Right hindlimb (tissue), 1 donor: ENCODE measurements at places on chromosomes 5 and 9.

DNA sequence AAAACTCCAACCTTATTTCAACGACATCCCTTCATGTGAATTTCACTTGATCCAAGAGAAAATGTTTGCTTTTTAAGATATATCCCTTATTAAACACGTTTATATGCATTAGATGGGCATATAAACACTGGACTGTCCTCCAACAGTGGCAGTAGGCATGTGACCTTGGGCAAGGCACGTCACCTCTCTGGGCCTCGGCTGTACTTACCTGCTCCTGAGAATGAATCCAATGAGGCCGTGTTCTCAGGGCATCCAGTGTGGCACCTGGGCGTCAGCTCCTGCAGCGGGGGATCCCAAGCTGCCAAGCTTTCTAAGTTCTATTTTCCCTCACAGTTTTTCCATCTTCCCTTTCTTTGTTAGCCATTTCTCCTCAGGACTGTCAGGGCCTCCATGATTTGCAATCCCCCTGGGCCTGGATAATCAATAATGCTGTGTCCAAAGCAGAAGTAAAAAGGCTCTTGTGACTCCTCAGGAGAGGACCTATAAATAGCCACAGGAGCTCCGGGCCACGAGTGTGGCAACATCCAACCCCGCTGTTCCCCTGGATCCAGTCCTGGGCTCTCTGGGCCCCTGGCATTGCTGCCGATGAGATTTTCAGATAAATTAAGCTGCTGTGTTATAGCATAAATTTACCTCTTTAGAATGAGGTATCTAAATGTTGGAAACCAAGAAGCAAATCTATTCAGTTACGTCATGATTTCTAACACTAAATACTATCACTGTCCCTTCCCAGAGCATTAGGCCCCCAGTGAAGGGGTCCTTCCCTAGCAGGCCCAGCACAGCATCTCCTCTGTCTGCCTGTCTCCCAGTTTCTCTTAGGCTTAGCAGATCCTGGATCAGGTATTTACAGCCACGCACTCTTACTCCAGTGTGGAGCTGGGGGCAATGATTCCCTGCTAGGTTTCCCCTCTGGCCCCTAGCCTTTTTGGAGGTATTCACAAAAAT lies 76.8 kb downstream of the PTPN3 start:
- no peak for DNase-seq

- no peak for DNase-seq
Measured at GRCh38 chr5:149264439-149265067, 7.1 kb upstream of the AFAP1L1 start.

- no peak for DNase-seq
Measured at GRCh38 chr5:64163135-64163534, 2.5 kb upstream of the RNF180 start.

DNA sequence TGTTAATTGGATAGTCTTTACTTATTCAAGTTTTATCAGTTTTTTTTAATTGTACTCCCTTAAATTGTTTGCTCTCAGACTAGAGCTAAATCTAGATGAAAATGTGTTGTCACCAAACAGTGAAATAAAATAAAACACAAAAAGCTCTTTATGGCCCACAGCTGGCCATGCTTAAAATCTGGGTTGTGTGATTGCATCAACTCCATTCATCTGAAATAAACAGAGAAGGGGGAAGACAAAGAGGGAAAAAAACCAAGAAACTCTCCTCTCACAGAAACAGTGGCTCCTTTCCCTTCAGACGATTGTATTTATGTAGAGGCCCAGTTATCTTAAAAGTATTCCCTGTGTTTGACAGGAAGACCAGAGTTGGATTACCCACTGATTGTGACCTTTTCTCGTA lies 422.4 kb downstream of the IRX1 start:
- DNase-seq, result no peak

- no peak for DNase-seq
Measured at GRCh38 chr9:123656565-123656964, 273.4 kb downstream of the DENND1A start.

GRCh38 chr9:80866576-80867227 lies 822.6 kb downstream of the TLE1 start:
- no peak for DNase-seq

DNA sequence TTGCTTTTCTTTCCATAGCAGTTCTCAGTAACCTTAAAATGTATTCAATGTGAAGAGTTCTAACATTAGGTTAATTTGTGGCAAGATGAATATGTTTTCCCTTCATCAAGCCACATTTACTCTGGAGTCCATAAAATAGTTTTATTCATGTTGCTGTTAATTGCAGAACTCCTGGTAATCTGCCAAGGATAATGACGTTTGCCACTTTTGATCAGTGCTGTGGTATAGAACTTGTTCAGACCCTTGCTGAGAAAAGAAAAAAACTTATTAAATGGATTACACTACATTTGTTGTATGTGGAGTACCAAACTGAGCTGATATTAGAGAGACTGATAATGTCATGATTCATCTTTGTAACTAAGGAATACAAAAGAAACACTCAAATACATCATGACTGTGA lies 212.4 kb upstream of the DMAC1 start:
- no peak for DNase-seq
